Activated T-helper 1 cell treated with anti-CD3 and anti-CD28 coated beads, Interleukin-12 subunit alpha, Interleukin-12 subunit beta, Interleukin-2, Interleukin-4 antibody, amounts not matched to agents 30 ng/mL and 10 ng/mL and 1 ng/mL, durations not matched to agents 14 hours and 24 hours and 36 hours (primary cell): ENCODE measurements at places on chromosomes 5 and 9.
A peak's percentile ranks its signal among the peaks of the same experiment; 100 is the strongest.

DNA sequence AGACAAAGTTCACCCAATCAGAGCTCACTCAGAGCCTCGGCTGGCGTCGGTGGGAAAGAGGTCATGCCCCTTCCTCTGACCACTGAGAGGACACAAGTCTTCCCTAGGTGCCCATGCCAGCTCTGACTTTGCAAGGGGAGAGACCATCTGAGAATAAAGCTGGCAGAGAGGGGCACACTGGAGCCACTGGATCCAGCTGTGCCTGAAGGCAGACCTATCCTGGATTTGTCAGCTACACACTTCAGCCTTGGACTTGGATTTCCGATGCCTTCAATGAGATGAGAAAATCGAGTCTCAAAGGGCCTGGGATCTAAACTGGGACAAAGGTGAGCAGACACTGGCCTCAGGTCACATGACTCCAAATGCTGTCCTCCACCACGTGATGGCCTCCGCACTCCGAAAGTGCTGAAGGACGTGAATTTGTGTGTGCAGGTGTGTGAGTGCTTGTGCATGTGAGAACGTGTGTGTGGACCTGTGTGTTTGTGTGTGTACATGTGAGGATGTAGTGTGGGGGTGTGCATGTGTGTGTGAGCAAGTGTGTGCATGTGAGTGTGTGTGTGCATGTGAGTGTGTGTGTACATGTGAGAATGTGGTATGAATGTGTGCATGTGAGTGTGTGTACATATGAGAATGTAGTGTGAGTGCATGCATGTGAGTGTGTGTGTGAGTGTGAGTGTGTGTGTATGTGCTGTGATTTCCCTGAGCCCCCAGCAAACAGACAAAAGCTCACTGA is 37.9 kb downstream of the BARX1 start:
- H3K4me3 ChIP-seq = no peak overlapping the region
- H3K27me3 ChIP-seq = no peaks in the 10 kb centered on the region
- DNase-seq = no peak
- H3K27ac ChIP-seq = no peak overlapping the region
- no peaks in the 10 kb centered on the region for H3K4me1 ChIP-seq

DNA sequence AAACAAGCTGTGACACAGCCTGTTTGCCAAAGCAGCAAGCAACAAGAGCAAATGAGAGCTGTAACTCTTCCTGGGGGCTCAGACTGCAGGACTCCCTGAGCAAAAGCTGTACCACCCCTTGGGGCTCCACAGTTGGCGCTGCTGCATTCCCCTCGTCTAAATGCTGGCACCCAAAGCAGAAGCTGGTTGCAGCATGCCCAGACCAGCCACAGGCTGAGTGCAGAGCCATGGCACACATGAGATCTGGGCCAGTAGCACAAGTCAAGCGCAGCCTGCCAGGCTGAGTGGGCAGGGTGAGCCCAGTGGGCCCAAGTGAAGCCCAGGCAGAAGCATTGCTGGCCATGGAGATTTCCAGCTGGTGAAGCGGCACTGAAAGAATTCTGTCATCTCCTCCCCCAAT is 157.3 kb upstream of the GRAMD2B start:
- H3K4me3 ChIP-seq = no peak overlapping the region
- H3K27me3 ChIP-seq = no peaks in the 10 kb centered on the region
- no peaks in the 10 kb centered on the region for H3K4me1 ChIP-seq

DNA sequence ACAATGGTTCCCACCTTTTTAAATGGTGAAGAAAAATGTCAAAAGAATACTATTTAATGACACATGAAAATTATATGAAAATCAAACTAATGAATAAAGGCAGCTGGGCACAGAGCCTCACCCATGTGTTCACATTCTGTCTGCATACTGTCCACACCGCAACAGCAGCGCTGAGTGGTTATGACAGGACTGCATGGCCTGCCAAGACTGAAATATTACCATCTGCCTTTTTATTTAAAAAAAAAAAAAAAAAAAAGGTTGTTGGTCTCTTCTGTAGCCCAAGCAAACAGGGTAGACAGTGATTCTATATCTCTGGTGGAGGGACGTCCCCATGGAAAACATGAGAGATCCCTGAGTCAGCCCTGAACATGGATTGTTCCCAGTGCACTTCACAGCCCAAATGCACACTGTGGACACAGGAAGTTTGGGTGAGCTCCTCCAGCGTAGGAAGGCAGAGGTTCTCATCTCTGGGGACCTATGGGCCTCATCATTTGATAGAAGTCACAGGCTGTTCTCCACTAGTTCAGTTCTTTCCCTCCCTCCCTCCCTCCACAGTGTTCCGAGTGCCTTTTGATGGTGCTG is 44.9 kb upstream of the SHC3 start:
- no peak overlapping the region for H3K27ac ChIP-seq
- no peaks in the 10 kb centered on the region for H3K36me3 ChIP-seq
- no peaks in the 10 kb centered on the region for H3K4me1 ChIP-seq
- peaks cover 27% of the 10 kb centered on the region for H3K27me3 ChIP-seq
- H3K4me3 ChIP-seq = no peak overlapping the region
- no peak for DNase-seq

- peaks cover 22% of the 10 kb centered on the region for H3K36me3 ChIP-seq
- peaks cover 51% of the 10 kb centered on the region for H3K4me1 ChIP-seq
- H3K27me3 ChIP-seq = no peaks in the 10 kb centered on the region
- no peak overlapping the region for H3K27ac ChIP-seq
These were observed 3.1 kb downstream of the RNF38 start for GRCh38 chr9:36396985-36397384.

DNA sequence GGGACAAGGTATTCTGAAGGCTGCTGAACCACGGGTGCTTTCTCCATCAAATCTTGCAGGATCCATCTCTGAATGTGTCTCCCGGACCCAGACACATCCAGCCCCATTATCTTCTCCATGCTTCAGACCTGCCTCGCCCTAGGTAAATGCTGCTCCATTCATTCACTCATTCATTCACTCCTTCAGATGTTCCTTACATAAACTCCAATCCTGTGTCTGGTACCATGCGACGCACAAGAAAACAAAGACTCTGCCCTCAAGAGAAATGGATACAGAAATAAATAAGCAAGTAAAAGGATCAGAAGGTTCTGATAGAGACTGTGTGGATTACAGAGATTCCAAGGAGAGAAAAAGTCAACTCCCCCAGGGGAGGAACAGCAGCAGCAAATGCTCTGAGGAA is 7.9 kb upstream of the PSMB7 start:
- peaks cover 6% of the 10 kb centered on the region for H3K27me3 ChIP-seq
- DNase-seq = no peak
- H3K4me1 ChIP-seq = no peaks in the 10 kb centered on the region
- no peak overlapping the region for H3K27ac ChIP-seq
- H3K36me3 ChIP-seq = no peaks in the 10 kb centered on the region

- H3K27ac ChIP-seq = no peak overlapping the region
- DNase-seq = no peak
- no peaks in the 10 kb centered on the region for H3K4me1 ChIP-seq
- H3K27me3 ChIP-seq = no peaks in the 10 kb centered on the region
- H3K36me3 ChIP-seq = no peaks in the 10 kb centered on the region
These were observed 1066.3 kb upstream of the NUDT12 start for GRCh38 chr5:104628911-104629310.

DNA sequence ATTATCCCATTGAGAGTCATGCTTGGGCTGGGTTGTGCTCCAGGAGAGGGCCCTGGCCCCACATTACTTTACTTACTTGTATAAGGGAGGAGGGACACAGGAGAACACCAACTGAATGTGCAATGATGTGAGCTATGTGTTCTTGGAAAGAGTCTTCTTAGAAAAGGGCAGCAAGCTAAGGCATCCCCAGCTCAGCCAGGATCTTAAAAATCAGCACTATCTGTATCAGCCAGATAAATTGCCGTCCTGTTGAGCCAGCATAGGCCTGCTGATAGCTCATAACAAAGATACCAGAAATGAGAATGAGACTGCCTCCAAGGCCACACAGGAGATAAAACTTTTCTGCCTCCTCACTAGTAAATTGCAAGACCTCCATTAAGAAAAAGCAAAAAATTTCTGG is 357.5 kb downstream of the CAAP1 start:
- H3K27me3 ChIP-seq = no peaks in the 10 kb centered on the region
- H3K4me1 ChIP-seq = no peaks in the 10 kb centered on the region
- no peaks in the 10 kb centered on the region for H3K36me3 ChIP-seq

DNA sequence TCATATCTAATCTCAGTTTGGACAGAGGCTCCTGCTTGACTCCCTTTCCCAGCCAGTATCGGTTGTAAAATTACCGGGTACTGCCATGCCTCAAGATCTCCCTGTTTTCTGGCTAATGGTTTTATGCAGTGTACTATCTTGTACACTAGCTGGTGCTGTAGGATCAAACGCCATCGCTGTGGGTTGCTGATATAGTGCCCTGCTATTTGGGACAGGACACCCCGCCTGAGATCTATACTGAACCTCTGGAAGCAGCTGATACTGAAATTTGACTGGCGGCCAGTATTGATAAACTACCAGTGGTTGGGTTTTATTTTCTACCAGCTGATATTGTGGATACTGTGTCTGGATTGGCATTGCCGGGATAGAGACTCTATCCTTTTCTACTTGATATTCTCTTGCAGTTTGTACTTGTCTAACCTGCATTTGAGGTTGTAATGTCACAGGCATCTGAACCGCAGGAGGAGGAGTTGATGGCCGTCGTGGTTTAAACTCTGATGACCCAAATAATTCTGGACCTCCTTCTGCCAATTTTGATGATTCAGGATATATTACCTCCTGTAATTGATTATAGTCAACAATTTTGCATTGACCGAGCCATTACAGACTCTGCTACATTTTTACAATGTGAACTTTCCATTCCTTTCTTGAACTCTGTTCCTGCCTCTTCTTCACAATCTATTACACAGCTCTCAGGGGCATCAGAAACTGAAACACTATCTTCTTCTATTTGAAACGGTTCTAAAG is 112.5 kb upstream of the LARP1 start:
- H3K27ac ChIP-seq = no peak overlapping the region
- no peak overlapping the region for H3K4me3 ChIP-seq
- peaks cover 12% of the 10 kb centered on the region for H3K4me1 ChIP-seq
- no peaks in the 10 kb centered on the region for H3K36me3 ChIP-seq
- peaks cover 31% of the 10 kb centered on the region for H3K27me3 ChIP-seq

DNA sequence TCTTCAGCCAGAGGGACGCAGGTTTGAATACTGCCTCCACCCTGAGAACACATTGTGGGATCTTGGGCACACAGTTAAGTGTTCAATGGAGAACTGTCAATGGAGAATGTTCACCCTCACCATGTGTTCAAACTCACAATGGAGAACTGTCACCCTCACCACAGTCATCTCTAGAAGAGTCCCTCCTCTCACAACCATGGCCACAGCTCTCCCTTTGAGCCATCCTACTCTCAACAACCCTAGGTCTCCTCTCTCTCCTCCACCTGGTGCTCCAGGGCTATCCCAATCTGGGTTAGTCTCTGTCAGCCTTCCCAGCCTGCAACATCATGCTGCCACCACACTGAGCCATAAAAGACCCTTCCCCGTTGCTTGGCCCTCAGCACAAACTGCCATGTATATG is 36.3 kb upstream of the HAND1 start:
- H3K27me3 ChIP-seq = peaks cover 12% of the 10 kb centered on the region

- DNase-seq = no peak
- peaks cover 93% of the 10 kb centered on the region for H3K4me1 ChIP-seq
- no peaks in the 10 kb centered on the region for H3K27me3 ChIP-seq
- peak overlapping the region; percentile 95 for H3K27ac ChIP-seq
- H3K36me3 ChIP-seq = peaks cover 8% of the 10 kb centered on the region
These were observed 26.3 kb upstream of the PTGER4 start for GRCh38 chr5:40653221-40654022.

DNA sequence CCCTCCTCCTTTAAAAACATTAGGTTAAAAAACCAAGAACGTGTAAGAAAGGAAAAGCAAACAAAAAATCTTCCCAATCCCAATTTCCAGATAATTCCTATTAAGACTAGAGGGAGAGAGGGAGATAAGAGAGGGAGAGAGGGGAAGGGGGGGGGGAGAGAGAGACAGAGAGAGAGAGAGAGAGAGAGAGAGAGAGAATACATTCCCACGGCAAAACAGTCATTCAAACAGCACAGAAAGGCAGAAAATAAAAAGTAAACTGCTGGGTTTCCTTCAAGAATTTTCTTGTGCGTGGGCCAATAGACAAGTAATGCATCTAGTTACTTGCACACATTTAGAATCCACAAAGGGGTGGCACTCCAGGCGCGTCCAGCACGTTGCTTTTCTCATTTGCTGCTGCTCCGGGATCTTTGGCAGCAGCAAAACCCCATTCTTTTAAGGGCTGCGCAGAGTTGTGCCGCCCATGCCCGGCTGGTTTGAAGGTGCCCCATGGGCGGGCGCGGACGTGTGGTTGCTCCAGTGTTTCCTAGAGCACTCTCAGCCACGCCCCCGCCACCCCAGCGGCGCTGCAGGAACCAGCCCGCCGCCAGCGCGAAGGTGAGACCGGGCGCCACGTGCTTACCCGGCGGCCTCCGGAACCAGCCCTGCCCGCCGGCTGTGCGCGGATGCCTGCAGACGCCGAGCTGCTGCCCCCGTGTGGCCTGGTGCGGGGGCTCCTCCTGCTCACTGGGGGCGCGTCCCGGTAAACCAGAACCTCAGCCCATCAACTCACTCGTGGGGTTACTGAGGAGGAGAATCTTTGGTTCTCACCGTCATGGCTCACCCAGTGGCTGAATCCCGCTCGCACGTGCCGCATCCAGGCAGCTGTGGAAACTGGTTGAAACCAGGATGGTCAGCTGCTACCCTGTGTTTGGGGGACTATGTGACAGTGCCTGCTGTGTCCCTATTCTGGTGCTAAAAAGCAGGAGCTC is 44.6 kb downstream of the STC2 start:
- H3K27me3 ChIP-seq = peaks cover 38% of the 10 kb centered on the region
- DNase-seq = peak; percentile 60
- no peaks in the 10 kb centered on the region for H3K4me1 ChIP-seq

GRCh38 chr9:37820142-37820541 is 19.5 kb downstream of the DCAF10 start:
- no peaks in the 10 kb centered on the region for H3K27me3 ChIP-seq
- peaks cover 39% of the 10 kb centered on the region for H3K36me3 ChIP-seq
- no peak for DNase-seq
- H3K27ac ChIP-seq = no peak overlapping the region
- no peaks in the 10 kb centered on the region for H3K4me1 ChIP-seq

DNA sequence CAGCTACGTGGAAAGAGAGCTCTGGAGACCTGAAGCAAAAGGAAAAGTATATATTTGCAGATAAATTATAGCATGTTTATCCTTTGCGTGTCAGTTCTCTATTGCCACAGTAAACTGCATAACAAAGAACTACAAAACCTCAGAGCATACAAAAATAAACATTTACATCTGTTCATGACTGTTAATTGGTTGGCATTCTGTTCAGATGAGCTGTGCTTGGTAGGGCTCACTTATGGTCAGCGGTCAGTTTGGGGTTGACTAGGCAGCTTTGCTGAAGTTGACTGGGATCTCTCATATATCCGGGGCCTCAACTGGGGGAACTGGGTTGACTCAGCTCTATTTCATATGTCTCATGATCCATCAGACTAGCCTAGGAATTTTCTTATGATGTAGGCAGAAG is 257.7 kb downstream of the TLE1 start:
- no peaks in the 10 kb centered on the region for H3K27me3 ChIP-seq
- H3K4me1 ChIP-seq = no peaks in the 10 kb centered on the region
- H3K27ac ChIP-seq = no peak overlapping the region
- no peak for DNase-seq
- no peaks in the 10 kb centered on the region for H3K36me3 ChIP-seq

DNA sequence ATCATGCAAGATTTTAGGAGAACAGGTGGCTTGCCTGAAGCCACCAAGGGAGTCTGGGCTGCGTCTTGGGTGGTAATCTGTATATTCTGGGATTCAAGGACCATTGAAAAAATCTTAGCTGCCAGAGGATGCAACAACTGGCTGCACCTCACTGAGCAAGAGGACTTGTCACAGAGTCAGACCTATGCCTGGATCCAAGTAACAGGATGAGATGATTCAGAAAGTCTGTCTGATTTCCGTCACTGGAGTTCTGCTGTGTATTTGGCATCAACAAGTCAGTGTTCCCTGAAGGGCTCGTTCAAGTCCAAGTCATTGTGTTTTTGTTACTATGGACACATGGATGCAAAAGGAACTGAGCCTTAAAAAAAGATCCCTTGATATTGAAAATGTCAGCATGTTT is 37.8 kb upstream of the CARTPT start:
- peaks cover 28% of the 10 kb centered on the region for H3K27me3 ChIP-seq
- no peak overlapping the region for H3K27ac ChIP-seq
- H3K4me3 ChIP-seq = no peak overlapping the region
- no peak for DNase-seq
- no peaks in the 10 kb centered on the region for H3K4me1 ChIP-seq
